ENCODE measurements at places on chromosomes 11 and 22. TPM values are rescaled to one million over a fixed set of nuclear protein-coding genes. Genes with fewer than 3 reads are reported as not detected.

Gene RASSF10
- total RNA-seq, result 1.5 TPM

Gene GATD1
- total RNA-seq, result 54.9 TPM

Gene OR51B5
- total RNA-seq, result not detected

Gene ASCL2
- total RNA-seq, result 0.56 TPM

Gene NAALADL1
- total RNA-seq, result 8.1 TPM

Gene DCHS1
- 10.5 TPM for total RNA-seq

Gene HTATIP2
- 33.1 TPM for total RNA-seq

Gene CASP5
- not detected for total RNA-seq

Gene ZNF215
- 17.1 TPM for total RNA-seq

DNA sequence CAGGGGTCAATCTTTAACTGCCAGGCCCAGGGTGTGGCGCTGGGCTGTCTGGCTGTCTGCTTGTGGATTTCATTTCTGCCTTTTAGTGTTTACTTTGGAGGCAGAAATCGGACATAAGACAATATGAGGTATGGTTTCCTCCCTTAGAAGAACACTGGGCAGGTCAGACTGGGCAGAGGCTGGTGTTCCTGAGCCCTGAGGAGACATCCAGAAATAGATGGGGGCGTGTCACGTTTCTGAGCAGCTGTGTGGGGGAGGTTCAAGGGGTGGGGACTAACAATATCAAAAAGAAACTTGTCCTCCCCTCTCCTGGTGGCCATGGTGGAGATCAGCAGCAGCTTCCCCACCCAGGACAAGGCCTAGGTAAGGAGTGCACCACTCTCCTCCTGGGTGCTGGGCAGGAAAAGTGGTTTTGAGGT, at the start of gene ART1:
ART1 (plus strand) TSS at position 312 of the 419 bp plus-strand sequence. CDS start 14,086 bp downstream, outside the sequence.
- DNase-seq, result no peak

- DNase-seq, result no peak
Measured at GRCh38 chr22:20028855-20029549, 8.1 kb downstream of the TANGO2 start.

- no peak for DNase-seq
Measured at GRCh38 chr11:12867531-12867930, 141.6 kb upstream of the RASSF10 start.

DNA sequence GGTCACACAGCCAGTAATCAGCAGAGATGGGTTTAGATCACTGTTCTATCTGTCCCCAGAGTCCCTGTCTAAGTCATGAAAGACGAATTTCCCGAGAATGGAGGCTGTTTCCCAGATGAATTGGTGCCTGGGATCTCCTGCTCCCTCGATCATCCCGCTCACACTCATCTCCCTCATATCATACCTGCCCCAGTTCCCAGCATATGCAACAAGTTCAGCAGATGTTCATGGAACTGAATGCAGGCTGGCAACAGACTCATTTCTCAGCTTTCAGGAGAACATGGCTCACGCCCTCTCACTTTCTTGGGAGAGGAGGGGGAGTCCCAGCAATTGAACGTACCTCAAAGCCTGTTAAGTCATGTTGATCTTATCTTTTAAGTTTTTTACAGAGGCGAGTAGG, 22.1 kb downstream of the CD6 start:
- DNase-seq, result no peak

- no peak for DNase-seq
Measured at GRCh38 chr22:32911503-32911902, 110.0 kb downstream of the TIMP3 start.

DNA sequence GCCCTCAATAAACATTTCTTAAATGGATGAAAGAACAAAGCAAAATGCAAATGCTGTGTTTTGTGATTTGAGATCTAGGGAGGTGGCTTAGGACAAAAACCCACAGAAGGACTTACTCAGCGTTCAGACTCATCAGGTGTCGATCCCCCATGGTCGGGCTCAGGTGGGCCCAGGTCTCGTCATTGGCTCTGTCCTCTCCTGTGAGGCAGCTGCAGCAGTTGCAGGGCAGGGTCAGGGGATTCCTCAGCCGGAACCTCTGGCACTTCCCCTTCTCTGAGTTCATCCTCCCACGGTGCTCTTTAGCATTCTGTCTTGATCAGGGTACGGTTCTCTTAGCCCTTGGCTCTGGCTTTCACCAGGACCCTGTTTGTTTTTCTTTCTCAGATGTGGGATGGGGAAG, 14.0 kb upstream of the ACR start:
- no peak for DNase-seq

GRCh38 chr11:131978351-131978750, 607.9 kb downstream of the NTM start:
- DNase-seq, result no peak

GRCh38 chr11:12845739-12846358, 163.3 kb upstream of the RASSF10 start:
- no peak for DNase-seq

GRCh38 chr22:22123118-22123959, 121.2 kb upstream of the VPREB1 start:
- no peak for DNase-seq

DNA sequence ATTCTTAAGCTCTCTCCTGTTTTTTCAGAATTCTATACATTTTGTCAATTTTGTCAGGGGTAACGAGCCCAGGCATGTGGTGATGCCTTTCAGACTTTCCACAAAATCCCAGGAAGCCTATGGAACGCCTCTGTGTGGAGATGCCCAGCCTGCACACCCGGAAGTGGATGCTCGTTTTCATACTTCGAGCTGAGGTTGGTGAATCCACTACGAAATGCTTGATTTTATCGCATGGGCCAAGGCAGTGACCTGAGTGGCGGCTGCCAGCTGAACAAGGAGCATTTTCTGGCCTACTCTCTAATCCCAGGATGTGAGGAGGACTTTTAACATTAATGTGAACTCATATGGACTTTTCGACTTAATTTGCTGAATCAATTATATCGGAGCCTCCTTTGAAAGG, 426.7 kb upstream of the B3GAT1 start:
- DNase-seq, result no peak

GRCh38 chr11:12008790-12009616, 577 bp upstream of the DKK3 start:
- DNase-seq, result no peak

DNA sequence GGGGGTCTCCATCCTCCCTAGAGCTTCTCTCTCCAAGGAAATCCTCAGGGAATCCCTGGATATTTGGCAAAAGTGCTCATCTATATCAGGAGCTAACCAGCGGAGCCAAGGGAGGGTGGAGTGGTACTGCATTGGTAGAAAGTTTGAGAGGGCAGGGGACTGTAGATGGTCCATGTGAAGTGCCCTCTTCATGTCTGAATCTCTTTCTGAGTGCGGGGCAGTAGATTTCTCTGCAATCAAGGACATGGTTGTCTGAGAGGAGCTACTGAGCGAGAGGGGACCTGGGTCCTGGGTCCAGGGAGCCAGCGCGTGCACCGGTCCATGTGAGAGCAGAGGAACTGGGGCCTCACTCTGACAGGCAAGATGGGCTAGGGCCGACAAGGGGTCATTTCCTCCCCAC, 701 bp downstream of the DIXDC1 start:
- no peak for DNase-seq

GRCh38 chr11:72635309-72635915, 38.8 kb downstream of the PDE2A start:
- no peak for DNase-seq

GRCh38 chr11:6025056-6025455, 5.5 kb downstream of the OR56A1 start:
- no peak for DNase-seq

Measured in H1 (cell line).